Colonic mucosa (tissue), 4 donors: ENCODE measurements at places on chromosomes 16 and 17. TPM values are rescaled to one million over a fixed set of nuclear protein-coding genes. Genes with fewer than 3 reads are reported as not detected.

DNA sequence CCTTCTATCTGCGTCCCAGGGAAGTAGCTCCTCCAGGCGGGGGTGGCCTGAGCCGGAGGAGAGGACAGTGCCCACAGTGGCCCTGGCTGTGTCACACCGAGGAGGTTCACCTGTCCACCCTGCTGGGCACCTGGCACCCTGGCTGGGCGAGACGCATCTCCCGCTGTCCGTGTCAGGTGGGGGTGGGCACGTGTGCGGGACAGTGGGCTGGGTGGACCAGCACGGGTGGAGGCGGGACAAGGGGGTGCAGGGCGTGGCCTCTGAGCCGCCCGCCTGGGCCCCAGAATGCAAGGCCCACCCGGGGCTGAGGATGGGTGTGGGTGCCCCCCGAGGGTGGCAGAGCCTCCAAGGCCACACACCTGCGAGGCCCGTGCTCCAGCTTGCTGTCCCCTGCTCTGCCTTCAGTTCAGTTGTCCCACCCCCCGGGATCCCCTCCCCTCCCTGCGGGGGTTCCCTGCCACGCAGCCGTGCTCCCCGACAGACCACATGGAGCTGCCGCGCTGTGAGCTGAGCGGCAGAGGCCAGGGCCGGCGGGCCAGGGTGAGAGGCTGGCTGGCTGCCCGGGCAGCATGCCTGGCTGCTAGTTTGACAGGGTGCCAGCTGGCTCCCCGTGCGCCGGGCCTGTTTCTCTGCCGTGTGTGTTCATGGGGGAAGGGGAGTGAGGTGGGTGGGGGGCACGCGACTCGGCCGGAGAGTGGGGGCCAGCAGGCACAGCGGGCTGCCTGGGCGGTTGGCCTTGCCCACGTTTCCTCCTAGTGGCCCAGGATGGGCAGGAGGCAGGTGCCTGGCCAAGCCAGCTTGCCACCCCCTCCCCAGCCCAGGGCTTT lies 33.9 kb downstream of the BAHCC1 start:
- DNase-seq, result peak; percentile 86

- DNase-seq, result peak; percentile 59
Measured at GRCh38 chr17:16987830-16988601, 16.1 kb upstream of the TNFRSF13B start.

GRCh38 chr16:15777533-15778203 lies 79.2 kb downstream of the MYH11 start:
- no peak for DNase-seq

DNA sequence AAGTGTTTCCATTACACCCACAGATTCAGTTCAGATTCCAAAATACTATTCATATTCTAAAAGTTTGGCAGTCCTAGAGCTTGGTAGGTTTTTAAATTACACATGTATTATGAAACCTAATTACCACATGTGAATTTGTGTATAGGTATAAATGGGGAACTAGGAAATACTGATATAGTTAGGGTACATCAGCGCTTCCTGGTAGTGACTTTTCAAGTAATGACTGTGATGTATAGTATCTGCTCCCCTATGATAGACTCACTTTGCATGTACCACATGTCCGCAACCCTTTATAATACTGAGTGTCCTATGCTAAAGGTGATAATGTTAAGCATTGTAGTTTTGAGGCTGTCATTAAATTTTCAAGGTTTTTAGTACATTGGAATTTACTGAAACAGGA lies 22.9 kb downstream of the CDK12 start:
- no peak for DNase-seq

- DNase-seq, result no peak
Measured at GRCh38 chr17:66772148-66772812, 62.6 kb upstream of the CACNG5 start.

DNA sequence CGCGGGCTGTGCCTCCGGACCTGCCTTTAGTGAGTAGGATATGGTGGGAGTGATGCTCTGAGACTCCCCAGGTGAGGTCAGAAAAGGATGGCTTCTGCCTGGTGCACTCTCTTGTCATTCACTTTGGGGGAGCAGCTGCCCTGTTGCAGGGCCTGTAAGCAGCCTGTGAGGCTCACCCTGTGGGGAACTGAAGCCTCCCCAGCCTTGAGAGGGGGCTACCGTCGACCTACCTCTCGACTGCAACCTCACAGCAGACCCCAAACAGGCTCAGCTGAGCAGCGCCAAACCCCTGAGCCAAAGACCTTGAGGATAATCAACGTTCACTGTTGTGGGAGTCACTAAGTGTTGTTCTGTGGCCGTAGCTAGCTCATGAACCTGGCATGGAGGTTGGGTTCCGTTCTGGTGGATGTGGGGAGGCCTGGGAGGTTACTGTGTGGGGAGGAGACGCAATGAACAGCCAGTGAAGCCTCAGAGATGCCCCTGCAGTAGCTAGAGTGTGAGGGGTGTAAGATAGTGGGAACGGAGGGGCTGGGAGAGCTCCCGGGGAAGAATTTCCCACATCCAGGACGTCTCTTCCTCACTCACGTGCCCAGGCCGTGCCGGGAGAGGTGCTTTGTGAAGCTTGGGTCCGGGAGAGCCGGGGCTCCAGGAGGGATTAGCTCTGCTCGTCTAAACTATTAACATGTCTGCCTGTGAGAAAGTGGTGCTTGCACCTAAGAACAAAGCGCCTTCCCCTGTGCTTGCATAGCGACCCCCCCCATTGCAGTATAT lies 38.8 kb downstream of the METRNL start:
- DNase-seq, result no peak

- no peak for DNase-seq
Measured at GRCh38 chr17:2362416-2362815, 25.1 kb downstream of the SGSM2 start.

- peak; percentile 49 for DNase-seq
Measured at GRCh38 chr16:2663553-2664546, 18.5 kb upstream of the KCTD5 start.

GRCh38 chr16:53673189-53673588 lies 30.5 kb downstream of the RPGRIP1L start:
- DNase-seq, result no peak

DNA sequence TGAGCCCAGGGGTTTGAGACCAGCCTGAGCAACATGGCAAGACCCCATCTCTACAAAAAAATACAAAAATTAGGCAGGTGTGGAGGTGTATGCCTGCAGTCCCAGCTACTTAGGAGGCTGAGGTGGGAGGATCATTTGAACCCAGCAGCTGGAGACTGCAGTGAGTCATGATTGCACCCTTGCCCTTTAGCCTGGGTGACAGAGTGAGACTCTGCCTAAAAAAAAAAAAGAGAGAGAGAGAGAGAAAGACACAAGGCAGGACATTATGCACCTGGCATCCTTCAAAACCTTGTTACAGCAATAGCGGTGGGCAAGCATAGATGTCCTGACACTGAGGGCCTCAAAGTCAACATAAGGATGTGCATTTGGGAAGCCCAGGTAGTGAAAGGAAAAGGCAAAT lies 19.9 kb upstream of the SIAH1 start:
- DNase-seq, result no peak

GRCh38 chr17:8825802-8826201 lies 26.6 kb upstream of the MFSD6L start:
- DNase-seq, result no peak

- DNase-seq, result no peak
Measured at GRCh38 chr16:2584729-2585650, 47.2 kb downstream of the PDPK1 start.

DNA sequence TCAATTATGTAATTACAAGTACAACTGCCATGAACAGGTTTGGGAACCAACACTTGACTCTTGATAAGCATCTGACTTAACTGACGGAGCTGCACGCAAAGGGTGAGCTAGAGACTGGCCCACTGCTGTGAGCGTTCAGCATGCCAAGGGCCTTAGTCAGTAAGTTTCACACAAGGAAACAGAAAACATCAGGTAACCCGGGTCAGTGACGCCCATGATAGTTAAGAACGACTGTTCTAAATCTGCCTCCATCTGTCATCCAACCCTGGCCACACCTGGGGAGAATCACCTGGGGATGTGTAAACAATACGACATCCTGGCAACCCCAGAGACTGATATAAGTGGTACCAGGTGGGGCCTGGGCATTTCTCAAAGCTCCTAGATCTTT lies 12.3 kb downstream of the SMIM5 start:
- peak; percentile 79 for DNase-seq

DNA sequence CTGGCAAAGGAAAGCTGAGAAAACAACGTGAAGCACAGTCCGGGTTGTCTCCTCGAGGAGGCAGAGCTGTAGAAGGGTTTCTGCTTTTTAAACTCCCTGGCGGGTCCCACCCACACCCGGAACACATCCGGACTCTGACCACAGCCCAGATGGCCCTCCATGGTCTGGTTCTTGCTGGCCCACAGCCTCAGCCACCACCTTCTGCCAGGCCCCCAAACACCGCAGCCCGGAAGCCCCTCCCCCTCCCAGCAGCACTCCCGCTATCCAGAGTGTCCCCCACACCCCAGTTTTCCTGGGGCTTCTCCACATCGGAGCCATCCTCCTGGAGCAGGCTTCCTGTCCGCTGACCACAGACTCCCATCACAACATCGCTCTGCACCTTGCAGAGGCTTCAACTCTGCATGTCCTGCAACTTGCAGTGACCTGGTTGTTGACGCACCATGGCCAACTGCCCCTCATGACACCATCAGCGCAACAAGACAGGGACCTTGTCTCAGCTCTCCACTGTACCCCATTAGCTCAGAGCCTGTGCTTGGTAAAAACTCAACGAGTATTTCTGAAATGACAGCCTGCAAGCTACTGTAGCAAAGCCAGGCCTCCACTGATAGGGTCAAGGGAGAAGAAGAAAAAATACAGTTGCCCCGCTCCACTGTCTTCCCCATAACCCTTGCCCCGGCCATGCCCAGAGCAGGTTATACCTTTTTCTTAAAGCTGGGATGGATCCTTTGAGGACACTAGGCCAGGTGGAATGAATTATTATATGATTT lies 129.8 kb downstream of the C16orf78 start:
- DNase-seq, result no peak

DNA sequence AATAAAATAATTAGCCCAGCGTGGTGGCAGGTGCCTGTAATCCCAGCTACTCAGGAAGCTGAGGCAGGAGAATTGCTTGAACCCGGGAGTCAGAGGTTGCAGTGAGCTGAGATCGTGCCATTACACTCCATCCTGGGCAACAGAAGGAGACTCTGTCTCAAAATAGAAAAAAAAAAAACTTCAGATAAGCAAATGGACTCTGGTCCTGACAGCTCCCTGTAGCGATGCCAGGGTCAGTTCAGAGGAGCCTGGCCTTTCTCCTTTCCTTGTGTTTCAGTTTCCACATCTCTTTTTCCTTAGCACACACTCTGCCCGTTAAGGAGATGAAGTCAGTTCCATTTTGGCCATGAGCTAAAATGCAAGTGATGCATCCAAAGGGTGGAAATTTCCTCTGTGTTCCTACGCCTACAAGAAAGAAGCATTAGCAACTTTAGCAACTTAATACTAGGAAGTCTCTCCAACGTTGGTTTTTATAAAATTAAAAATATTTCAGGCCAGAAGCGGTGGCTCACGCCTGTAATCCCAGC lies 11.6 kb upstream of the GRB2 start:
- no peak for DNase-seq

GRCh38 chr17:57983446-57983845 lies 4.6 kb downstream of the VEZF1 start:
- no peak for DNase-seq

DNA sequence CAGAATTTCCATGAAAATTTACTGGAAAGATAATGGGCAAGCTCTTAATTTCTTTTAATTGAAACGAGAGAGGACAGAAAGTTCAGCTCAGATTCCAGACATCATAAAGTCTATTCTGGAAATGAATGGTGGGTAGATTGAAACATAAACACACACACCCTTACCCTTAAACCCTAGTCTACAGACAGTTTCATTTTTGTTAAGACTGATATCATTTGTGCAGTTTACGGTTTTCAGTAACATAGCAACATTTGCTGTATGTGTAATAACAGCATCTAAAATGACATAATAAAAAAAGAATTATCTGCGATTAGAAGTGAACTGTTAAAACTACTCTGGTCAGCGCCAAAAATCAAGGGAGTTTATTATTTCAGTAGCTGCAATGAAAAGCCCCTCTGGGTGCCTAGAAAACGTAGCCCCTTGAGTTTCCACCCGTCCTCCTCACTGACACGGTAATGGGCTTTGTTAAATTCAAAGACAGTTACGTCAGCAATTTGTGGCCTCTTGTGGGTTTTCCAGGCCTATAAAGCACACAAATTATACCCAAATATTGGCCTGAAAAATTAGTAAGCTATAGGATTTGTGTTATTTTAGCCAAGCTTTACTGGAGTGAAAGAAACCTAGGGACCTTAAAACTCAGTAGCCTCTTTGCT lies 520.6 kb upstream of the SOX9 start:
- DNase-seq, result no peak

DNA sequence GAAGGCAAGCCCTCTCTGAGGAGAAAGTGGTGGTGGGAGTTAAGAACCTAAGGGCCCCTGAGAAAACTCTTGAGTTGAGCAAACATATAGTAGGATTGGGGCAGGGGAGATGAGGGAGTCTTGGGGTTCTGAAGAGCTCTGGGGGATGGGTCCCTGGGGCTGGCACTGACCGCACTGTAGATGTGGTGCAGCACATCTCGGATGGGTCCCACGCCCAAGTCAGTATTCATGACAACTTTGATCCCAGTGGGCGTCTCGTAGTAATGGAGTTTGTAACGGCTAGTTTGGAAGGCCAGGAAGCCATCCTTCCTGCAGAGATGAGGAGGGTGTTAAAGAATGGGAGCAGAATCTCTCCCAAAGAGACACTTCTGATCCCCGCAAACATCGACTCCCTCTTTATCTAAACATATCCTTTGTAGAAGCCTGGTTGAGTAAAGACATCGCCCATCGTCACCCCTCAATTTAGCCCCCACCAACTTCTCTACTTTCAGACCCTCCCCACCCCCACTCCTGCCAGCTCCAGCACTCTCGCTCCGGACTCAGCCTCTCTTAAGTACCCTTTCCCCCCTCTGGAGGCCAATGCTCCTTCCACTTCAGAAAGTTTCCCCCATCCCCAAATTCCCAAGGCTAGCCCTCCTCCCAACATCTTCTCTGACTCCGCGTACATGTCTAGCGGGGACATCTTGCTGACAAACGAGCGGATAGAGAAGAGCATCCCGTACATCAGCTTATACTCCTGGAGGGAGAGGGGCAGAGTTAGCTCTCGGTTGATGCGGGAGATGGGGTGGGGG lies 710 bp downstream of the TRAPPC1 start:
- DNase-seq, result no peak

The TMEM88 gene
- total RNA-seq, result 2.7 TPM

The KRT25 gene
- not detected for total RNA-seq

The GIT1 gene
- 32.8 TPM for total RNA-seq

The NOXO1 gene
- total RNA-seq, result 80.1 TPM

The CXCL16 gene
- total RNA-seq, result 44.1 TPM

The ABCA10 gene
- 1.8 TPM for total RNA-seq

The TBX2 gene
- 5.0 TPM for total RNA-seq

The TEX14 gene
- total RNA-seq, result 0.10 TPM
